Right lobe of liver (tissue), 6 donors: ENCODE measurements at places on chromosomes 11 and 22. TPM values are rescaled to one million over a fixed set of nuclear protein-coding genes. Genes with fewer than 3 reads are reported as not detected.

TCF20 gene
- total RNA-seq = 19.8 TPM

- no peak for DNase-seq
- H3K36me3 ChIP-seq = no peaks in the 10 kb centered on the region
- no peak overlapping the region for H3K27ac ChIP-seq
- no peaks in the 10 kb centered on the region for H3K27me3 ChIP-seq
- H3K4me3 ChIP-seq = no peak overlapping the region
These were observed 62.1 kb downstream of the C22orf31 start for GRCh38 chr22:28999510-28999909.

DNA sequence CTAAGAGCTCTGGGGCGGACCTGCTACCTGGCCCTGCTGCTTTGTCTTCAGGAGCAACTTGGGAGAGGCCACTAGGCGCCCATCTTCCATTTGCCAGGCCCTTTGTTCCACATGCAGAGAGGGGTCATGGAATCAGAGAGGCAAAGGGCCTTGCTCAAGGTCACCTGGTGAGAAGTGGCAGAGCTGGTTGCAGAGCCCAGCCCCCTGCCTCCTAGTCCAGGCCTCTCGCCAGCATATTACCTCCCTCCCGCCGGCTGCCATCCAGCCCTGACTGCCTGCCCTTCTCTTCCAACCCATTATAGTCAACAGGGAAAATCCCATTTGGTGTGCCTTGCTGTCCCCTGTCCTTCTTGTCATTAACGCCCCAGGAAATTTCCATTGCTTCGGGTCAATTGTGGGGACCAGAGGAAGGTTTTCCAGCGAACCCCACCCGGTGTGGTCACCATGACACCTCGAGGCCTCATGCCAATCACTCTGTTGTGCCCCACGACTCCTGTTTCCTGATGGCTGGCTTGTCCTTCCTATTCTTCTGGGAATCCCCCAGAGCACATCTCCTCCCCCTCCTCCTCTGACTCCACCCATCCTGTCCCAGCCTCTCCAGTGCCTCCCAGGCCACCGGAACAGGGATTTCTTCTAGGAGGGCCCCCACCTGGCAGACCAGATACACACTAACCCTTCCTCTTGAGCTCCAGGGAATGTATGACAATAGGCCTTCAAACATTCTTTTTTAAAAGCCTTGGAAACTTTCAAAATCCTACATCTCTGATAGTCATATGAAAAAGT, 77.0 kb downstream of the NECTIN1 start:
- no peaks in the 10 kb centered on the region for H3K27me3 ChIP-seq
- H3K4me3 ChIP-seq = no peak overlapping the region
- H3K27ac ChIP-seq = no peak overlapping the region
- H3K36me3 ChIP-seq = no peaks in the 10 kb centered on the region
- no peak for DNase-seq

GRCh38 chr22:45094825-45095224, 68.9 kb upstream of the NUP50 start:
- H3K27ac ChIP-seq = no peak overlapping the region
- H3K4me3 ChIP-seq = no peak overlapping the region
- DNase-seq = no peak
- H3K36me3 ChIP-seq = no peaks in the 10 kb centered on the region
- no peaks in the 10 kb centered on the region for H3K4me1 ChIP-seq

GRCh38 chr11:46686886-46687795, 13.3 kb downstream of the ARHGAP1 start:
- no peak for DNase-seq
- H3K4me1 ChIP-seq = no peaks in the 10 kb centered on the region
- H3K4me3 ChIP-seq = no peak overlapping the region
- peaks cover 42% of the 10 kb centered on the region for H3K36me3 ChIP-seq
- no peak overlapping the region for H3K27ac ChIP-seq
- H3K27me3 ChIP-seq = no peaks in the 10 kb centered on the region
